ENCODE measurements at places on chromosomes 3 and 15. TPM values are rescaled to one million over a fixed set of nuclear protein-coding genes. Genes with fewer than 3 reads are reported as not detected.

GRCh38 chr3:190909908-190910307 lies 47.4 kb upstream of the GMNC start:
- DNase-seq, result no peak

DNA sequence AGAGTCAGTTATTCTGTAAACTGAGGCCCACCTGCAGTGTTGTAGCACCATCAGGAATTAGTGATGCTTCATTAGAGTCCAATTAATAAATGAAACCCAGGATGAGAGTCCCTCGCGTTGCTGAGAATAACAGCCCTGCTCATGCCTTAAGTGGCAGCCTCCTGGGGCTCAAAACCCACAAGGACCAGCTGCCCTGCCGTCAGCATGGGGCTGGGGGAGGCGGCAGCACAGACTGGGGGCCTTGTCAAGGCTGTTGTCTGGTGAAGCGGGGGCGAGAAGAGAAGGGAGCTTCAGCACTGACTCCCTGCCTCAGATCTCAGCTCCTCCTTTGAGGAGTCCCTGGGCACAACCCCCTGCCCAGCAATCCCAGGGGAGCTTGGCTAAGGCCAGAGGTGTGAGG lies 21.0 kb downstream of the CCDC33 start:
- DNase-seq, result no peak

The SMARCC1 gene
- total RNA-seq, result 155 TPM

The PROS1 gene
- not detected for total RNA-seq

DNA sequence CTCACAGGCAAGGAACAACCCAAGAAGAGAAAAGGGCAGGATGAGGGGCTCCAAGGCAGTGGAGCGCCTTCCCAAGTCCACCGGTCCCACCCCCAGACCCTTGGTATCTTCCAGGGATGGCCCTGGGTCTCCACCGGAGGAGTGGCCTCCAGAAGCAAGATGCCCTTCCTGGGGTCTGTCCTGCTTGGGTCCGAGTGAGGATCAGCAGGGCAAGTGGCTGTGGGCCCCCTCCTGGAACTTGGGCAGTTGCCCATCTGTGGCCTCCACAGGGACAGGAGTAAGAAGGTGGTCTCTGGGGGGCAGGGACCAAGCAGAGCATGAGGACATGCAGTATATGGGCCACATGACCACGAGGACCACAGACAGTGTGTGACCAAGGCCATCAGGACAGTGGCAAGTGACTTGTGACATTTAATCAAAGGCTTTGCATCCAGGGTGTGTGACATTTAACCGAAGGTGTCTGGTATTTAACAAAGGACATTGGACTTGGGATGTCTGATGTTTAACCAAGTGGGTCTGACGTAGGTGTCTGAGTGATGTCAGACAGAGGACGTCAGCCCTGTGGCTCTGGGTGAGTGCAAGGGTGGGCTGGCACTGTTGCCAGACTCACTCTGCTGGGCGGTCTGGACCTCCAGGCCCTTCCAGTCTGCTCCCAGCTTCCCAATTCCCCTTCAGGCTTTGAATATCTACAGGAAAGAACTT lies 34.7 kb downstream of the SCN5A start:
- DNase-seq, result no peak

GRCh38 chr3:52119099-52119498 lies 35.1 kb downstream of the POC1A start:
- no peak for DNase-seq

DNA sequence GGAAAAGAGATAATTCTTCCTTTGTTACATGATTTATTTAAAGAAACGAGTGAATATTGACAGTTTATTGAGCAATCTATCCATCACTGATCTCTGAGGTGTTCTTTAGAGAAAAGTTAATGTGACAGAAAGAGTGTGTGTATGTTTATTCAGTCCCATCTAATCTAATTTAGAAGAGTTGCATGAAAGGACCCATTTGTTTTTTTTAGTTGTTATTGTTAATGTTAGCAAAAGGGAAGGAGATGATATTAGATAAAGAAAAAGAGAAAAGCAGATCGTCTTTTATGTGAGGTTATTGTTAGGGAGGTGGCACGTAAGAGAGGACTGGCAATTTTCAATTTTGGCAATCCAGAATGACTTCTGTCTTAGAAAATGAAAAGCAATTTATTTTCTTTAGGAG lies 46.5 kb downstream of the NMD3 start:
- no peak for DNase-seq

GRCh38 chr15:81115054-81115939 lies 18.8 kb upstream of the CFAP161 start:
- no peak for DNase-seq

DNA sequence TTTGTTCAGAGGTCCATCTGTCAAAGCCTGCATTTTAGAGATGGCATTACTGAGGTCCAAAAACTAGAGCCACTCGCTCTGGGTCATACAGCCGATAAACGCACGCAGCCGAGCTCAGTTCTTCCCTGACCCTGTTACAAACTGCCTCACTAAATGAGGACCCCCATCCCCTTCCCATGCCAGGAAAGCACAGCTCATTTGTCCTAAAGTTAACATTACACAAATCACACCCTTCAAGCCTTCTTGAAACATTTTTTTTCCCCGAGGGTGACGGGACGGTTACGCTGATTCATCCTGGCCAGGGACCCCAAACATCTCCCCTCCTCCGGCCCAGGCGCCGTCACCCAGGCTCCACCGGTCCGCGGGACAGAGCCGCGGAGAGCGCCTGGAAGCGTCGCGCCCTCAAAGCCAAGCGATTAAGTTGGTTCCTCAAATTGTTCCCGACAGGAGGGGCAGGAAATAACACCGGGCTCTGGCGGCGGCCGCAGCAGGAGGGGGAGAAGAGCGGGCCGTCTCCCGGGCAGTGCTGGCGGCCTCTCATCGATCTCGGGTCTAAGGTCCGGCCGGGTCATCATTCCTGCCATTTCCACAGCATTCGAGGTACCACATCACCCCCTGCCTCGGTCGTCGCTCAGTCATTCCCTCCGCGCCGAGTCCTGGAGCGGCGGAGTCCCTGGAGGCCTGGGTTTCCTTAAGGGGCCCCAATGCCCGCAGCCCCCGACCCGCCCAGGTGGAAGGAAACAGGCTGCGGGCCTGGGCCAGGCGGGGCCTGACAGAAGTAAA lies 619 bp upstream of the CMTM8 start:
- DNase-seq, result peak; percentile 44

The ITIH1 gene
- total RNA-seq, result 0.53 TPM

- no peak for DNase-seq
Observed at GRCh38 chr3:5567113-5567512, 379.6 kb downstream of the EDEM1 start.

- no peak for DNase-seq
Observed at GRCh38 chr3:152350139-152350538, 81.4 kb downstream of the MBNL1 start.

DNA sequence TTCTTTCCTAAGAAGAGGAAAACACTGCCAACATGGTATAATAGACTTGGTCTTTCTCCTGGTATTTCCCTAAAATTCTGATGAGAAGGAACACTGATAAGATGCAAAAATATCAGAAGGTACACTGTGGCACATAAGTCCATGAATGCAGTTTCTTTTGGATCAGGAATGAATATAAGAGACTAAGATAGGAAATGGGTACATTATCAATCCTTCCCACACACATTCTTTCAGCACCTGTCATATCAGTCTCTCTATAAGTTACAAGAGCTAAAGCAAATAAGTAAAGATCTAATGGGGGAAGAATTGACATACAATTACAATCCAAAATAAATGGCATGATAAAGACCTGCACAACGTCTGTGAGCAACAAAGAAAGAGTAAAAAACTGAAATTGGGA lies 1101.0 kb downstream of the ROBO2 start:
- DNase-seq, result no peak

- DNase-seq, result no peak
Observed at GRCh38 chr3:122937745-122938144, 89.8 kb downstream of the SEMA5B start.

DNA sequence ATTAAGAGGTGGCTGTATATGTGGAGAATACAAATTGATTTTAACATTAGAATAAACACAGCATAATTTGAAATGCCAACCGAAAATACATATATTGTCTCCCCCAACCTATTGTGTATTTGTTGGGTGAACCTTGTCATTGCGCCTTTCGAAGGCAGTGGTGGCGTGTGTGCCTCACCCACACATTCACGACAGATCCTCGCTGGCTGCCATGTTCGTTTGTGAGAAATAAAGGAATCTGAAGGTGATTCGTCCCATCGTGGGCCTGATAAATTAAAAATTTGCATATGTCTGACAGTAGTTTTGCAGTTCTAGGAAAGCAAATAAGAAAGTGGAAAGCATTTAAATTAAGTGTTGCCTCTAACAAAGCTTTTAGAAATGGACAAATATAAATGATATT lies 222.8 kb upstream of the TOPAZ1 start:
- DNase-seq, result no peak

DNA sequence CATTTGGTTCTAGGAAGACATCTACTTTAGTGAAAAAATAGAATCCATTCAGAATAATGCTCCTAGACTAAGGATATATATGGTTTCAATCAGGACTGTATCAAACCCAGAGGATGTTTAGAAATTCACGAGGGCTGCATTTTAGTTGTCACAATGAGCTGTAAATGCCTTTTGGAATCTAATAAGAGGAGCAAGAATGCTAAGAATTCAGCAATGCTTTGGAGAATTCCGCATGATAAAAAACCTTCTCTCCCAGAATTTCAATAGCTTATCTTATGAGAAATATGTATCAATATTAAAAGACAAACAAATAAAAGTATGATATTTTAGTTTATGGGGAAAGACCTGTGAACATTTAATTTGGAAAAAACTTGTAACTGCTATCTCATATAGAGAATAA lies 885.1 kb downstream of the ZPLD1 start:
- DNase-seq, result no peak

DNA sequence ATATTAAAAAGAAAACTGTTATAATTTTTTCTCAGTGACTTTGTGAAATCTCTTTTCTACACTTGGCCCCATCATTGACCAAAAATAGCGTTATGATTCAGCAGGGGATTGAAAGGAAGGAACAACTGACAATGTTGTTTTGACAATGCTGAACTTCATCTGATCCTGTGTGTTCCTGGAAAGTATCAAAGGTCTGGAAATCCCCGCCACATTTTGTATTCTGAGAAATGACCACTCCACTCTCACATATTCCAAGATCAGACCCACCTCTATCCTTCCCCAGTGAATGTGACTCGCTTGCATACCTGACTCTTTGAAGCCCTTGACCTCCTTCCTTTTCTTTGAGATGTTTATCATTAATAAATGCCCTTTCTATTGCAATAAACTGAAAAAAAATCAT lies 9.7 kb upstream of the RIOX2 start:
- no peak for DNase-seq

DNA sequence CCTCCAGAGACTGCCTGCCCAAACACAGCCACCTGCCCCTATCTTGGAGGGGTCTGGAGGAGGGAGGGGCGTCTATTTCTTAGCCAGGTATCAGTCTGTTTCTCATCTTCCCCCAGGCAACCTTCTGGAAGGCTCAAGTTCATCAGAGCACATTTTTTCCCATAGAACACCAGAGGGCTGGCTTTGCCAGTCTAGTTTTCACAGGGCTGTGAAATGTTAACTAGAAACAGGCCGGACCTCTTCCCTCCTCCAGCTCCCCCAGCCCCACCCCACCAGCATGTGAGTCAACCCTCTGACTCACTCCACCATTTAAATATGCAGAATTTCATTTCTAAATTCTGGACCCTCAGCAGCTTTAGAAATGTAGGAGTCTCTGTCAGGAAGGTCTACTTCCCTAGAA lies 66.9 kb downstream of the SLCO2A1 start:
- DNase-seq, result no peak

DNA sequence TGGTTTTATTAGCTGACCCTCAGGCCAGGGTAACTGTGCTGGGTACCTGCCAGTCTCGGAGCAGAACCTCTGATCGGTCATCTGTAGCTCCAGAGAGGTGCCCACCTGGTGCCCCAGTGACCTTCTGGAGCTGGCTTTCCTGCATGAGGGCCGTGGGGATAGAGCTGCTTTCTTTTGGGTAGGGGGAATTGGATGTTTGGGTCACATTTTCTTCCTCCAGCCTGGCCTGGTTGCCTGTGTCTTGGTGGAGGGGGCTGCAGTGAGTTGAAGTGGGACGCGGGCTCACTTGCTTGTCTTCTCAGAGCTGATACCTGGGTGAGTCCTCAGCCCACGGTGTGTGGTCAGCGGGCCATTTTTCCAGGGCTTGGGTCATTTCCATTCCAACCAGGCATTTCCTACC lies 2.6 kb downstream of the ZNF710 start:
- no peak for DNase-seq

The TMEM266 gene
- total RNA-seq, result not detected

GRCh38 chr3:14298442-14298841 lies 104.0 kb upstream of the SLC6A6 start:
- no peak for DNase-seq

DNA sequence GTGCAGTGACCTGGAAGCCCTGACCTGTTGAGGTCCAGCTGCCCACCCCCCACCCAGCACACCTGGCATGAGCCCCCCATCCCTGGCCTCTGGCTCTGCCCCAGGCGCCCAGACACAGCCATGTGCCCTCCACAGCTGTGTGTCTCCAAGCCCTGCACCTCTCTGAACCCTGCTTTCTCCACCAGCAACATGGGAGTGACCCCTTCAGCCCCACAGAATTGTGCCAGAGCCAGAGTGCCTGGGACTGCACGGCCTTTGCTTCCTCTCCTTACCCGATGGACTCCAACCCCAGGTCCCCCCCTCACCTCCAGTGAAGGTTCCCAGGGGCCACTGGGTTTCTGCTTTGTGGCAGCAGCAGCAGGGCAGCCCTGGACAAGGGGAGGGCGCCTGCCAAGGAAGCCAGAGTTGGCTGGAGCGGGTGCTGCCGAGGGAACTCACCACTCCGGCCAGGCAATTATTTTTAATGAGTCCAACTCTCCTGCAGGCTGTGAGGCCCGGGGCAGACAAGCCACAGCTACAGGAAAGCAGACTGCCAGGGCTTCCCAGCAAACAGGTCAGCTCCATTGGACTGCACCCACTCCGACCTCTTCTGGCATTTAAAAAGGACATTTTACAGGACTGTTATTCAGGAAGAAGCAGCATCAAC lies 24.1 kb downstream of the PRR20G start:
- no peak for DNase-seq

- no peak for DNase-seq
Observed at GRCh38 chr3:117611211-117611610, 901.6 kb downstream of the TUSC7 start.

DNA sequence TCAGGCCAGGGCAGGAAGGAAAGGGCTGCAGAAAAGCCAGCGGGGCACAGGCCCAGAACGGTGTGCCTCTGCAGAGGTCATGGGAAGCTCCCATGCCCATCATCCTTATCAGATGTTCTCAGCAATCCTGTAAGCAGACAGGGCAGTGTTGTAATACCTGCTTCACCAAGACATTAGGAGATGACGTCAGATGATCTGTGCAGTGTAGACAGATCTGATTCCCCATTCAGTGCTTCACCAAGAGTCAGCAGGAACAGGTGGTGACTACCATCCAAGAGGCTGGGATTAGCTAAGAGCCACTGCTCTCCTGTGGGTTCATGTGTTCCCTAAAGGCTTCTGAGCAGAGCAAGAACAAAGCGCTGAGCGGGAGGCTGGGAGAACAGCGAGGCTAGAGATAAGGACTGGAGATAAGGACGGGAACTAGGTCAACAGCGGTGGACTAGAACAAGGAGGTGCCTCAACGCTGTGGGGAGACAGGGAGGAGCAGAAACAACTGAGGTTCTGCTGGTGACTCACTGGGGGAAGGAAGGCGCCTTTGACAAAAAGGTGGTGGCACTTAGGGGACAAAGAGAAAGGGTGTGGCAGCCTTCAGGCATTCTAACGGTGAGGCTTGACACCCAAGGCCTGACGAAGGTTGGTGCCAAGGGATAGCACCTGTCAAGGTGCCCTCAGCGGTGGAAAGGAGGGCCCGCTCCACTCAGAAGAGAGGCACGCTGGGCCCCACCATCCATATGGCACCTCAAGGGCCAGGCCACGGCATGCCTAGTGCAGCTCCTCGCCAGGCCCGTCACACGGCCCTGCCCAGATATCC lies 28.4 kb downstream of the CCDC12 start:
- no peak for DNase-seq
